ENCODE measurements at places on chromosomes 1 and 21. TPM values are rescaled to one million over a fixed set of nuclear protein-coding genes. Genes with fewer than 3 reads are reported as not detected.

The AMY1A gene
- not detected for total RNA-seq

The HORMAD1 gene
- 0.55 TPM for total RNA-seq

The PLA2G5 gene
- 7.0 TPM for total RNA-seq

The RGS13 gene
- total RNA-seq = not detected

The SGIP1 gene
- not detected for total RNA-seq

Data from stomach (tissue), 19 donors.